ENCODE measurements at places on chromosomes 5 and 9.

DNA sequence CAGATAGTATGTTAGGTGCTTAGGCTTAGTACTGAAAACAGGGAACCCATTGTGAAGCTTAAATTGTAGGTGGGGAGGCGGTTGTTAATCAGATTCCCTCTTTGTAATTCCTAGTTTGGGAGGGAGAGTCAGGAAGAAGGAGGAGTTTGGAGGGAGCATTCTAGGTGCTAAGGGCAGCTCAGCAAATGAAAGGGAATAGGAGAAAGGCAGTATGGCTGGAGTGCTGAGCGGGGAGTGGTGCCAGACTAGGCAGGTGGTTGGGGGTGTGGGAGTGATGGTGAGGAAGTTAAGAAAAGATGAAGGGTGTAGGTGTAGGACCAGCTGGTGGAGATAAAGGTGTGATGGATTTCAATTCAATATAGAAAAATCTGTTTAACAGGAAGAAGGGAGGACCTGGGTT is 11.1 kb upstream of the GARNL3 start:
- DNase-seq: peak; percentile 89

DNA sequence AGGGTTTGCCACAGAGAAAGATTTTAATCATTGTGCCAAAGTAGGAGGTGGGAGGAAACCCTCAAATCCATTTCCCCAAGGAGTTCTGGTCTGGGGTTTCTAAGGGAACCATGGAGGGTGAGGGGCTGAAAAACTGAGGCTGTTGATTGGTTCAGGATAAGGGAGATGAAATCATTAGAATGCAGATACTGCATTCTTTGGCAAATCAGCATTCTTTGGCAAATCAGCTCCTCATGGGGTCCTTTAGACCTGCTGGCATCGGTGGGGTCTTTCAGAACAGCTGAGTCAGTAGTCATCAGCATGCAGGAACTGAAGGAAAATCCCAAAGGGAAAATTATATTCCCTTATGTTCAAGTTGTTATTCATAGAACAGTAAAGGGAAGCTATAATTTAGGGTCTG is 585.5 kb downstream of the ISL1 start:
- DNase-seq: no peak

DNA sequence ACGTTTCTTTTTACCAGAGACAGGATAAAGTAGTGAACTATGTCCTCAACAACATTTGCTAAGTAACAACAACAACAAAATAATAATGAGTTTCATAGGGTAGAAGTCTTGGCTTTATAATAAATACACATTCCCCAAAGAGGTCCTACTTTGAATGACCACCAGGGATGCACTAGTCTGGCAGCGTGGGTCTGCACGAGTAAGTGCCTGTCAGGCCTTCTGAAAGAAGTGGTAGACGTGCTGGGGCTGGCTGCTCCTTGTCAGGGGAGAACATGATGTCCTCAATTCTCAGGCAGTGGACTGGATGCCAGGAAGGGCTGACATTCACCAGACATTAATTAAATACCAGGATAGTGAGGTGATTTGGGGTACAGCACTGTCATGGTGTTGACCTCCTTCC is 331.1 kb downstream of the TMEM38B start:
- no peak for DNase-seq

DNA sequence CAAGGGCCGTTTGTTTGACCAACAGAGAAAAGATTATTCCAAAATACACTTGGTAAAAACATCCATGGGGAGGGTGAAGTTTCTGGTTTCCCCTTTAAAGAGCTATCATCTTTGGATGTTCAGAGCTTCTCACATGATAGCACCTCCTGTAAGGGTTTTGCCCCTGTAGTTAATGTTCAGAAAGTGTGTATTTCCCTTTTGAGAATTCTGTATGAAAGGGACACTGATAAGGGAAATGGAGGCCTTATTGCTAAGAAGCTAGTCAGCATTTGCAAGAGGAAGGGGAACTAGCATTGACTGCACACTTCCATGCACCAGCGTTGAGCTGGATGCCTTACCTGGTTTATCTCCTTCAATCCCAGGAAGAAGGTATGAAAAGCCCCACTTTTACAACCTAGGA is 31.5 kb upstream of the C5orf58 start:
- no peak for DNase-seq

DNA sequence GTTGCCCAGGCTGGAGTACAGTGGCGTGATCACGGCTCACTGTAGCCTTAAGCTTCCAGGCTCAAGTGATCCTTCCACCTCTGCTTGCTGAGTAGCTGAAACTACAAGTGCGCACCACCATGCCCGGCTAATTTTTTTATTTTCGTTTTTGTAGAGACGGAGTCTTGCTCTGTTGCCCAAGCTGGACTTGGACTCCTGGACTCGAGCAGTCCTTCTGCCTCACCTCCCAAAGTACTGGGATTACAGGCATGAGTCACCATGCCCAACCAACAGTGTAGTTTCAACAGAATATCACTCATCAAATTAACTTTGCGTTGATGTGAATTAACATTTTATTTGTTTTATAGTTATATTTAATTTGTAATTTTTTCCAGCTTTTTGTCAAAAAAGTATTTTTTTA is 45.3 kb downstream of the WDR70 start:
- no peak for DNase-seq

DNA sequence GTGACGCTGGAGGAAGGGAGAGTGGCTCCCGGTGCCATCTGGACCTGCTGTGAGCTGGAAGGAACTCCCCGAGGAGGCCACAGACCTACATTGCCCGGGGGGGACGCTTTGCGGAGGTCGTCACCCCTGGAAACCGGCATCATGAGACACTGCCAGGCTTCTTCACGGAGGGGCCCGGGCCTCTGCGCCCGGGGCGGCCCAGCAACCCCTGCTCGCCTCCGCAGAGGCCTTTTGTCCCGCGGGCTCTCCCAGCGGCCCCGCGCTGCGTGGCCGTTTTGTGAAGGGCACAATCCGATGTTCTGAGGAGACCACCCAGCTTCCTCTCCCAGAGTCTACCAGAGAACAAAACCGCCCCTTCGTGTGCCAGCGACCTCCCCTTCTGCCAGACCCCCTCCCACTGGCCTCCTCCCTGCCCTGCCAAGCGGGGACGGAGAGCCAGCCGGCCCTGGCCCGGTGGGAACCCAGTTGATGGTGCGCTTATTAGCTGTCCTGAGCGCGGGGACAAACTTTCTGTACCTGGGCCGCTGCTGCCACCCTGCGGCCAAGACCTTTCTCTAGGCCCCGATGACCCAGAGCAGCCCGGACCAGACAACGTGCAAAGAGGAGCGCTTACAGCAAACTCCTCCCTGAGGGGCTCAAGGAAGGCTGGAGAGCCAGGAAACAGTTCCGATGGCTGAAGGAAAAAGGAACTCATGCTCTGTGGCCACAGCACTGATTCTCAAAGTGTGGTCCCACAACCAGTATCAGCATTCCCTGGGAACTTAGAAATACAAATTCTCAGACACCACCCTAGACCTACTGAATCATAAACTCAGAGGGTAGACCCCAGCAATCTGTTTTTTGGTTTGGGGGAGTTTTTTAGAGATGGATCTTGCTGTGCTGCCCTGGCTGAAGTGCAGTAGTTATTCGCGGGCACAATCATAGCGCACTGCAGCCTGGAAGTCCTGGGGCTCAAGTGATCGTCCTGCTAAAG is 86.7 kb downstream of the SLC1A3 start:
- peak; percentile 90 for DNase-seq

GRCh38 chr5:963673-964531 is 44.7 kb upstream of the NKD2 start:
- DNase-seq: no peak

- no peak for DNase-seq
These were observed 515.7 kb upstream of the RORB start for GRCh38 chr9:73981405-73981804.
